CD4-positive, alpha-beta T cell treated with Interleukin-15 for 1 hour (primary cell): ENCODE measurements at places on chromosomes 16 and 17.
A peak's percentile ranks its signal among the peaks of the same experiment; 100 is the strongest.

- no peak for DNase-seq
These were observed 6.5 kb downstream of the TMEM204 start for GRCh38 chr16:1539720-1540555.

DNA sequence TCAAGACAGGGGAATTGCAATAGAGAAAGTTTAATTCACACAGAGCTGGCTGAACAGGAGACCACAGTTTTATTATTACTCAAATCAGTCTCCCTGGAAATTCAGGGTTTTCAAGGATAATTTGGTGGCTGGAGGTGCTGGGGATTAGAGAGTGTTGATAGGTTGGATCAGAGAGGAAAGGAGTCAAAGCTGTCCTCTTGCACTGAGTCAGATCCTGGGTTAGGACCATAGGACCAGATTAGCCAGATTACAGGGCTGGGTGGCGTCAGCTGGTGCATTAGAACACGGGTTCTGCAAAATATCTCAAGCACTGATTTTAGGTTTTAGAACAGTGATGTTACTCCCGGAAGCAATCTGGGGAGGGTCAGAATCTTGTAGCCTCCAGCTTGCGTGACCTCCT is 1.8 kb upstream of the NSMCE1 start:
- no peak for DNase-seq

- no peak for DNase-seq
These were observed 151.5 kb upstream of the TOM1L1 start for GRCh38 chr17:54749157-54749556.

DNA sequence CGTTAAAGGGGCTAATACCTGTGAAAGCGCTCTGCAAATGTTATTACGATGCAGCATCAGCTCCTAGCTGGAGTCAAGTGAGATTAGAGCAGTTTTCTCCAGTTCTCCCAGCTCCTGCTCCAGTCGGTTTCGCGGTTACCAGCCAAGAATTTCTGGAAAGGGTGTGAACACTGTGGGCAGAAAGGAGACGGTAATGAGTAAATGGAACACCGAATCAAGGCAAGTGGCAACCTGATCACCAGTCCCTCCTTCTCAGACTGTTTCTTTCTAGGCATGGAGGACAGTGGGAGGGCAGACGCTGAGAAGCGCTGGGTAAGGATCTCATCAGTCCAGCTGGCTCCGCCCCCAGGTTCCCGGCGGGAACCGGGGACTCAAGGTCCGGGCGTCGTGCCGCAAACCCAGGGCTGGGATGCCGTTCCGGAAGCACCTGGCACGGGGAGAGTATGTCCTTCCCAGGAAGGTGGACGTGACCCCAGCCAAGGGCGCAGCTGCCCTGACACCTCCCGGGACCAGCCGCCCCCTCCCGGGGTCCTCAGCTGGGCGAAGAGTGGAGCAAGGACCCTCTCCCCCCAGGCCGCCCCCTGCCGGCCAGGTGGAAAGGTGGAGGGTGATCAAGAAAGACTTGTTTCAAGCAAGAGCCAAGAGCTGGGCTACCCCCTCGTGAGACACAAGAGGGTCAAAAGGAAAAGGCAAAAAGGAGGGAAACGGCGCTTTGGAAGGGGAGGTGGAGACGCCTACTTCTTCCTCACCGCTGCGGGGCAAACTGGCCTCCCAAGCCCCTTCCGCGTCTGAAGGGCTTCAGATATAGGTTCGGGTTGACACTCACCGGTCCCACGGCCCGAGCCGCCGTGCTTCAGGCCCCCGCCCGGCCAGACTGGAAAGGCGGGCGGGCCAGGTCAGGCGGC is 481 bp downstream of the MYO19 start:
- peak; percentile 52 for DNase-seq

DNA sequence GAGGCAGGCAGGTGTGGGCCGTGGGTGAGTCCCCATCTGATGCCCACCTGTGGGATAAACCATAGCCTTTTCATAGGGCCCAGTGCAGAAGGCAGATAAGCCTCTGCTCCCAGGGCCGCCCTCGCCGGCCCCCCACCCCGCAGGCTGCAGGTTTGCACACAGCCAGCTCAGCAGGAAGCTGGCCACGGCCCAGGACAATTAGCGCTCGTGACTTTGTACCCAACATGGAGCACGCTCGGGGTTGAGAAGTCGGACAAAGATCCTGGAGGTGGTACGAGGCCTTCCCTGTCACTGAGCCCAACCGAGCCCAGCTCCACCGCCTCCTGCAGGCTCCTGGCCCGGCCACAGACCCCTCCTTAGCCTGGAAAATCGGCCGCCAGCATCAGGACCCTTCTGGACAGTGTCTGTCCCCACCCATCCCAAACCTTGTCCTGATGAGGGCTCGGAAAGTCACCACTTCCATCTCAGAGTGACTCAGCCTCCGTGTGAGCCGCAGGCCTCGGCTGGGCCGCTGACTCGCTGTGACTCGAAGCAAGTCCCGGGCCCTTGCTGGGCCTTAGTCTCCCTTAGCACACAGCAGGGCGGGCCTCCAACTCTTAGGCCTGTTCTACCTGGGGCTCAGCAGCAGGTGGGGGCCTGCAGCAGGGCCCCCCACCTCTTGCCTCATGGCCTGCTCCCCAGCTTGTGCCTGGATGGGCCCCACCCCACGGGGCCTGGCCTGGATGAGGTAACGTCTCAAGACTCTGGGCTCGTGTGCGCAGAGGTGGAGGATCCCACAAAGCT is 22.7 kb downstream of the FAM83G start:
- no peak for DNase-seq

- no peak for DNase-seq
These were observed 14.3 kb downstream of the TAT start for GRCh38 chr16:71562552-71562951.

GRCh38 chr16:85114909-85115567 is 2.8 kb upstream of the CIBAR2 start:
- DNase-seq, result peak; percentile 77

DNA sequence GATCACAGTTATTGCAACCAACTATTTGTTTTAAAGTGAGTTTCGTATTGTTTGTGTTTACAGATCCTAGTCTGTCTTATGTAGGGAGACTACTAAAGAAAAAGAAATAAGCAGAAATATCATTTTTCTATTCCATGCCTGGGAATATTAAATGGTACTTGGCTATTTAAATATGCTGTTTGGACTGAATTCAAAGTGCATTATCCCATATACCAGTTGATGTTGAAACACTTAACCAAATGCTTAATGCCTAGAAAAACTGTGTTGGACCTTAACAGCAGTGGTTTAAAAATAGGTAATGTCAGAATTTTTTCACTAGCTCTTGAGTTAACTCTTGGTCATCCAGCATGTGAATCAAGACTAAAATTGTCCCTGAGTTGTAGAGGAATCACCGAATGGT is 37.5 kb upstream of the TOM1L1 start:
- DNase-seq, result no peak

DNA sequence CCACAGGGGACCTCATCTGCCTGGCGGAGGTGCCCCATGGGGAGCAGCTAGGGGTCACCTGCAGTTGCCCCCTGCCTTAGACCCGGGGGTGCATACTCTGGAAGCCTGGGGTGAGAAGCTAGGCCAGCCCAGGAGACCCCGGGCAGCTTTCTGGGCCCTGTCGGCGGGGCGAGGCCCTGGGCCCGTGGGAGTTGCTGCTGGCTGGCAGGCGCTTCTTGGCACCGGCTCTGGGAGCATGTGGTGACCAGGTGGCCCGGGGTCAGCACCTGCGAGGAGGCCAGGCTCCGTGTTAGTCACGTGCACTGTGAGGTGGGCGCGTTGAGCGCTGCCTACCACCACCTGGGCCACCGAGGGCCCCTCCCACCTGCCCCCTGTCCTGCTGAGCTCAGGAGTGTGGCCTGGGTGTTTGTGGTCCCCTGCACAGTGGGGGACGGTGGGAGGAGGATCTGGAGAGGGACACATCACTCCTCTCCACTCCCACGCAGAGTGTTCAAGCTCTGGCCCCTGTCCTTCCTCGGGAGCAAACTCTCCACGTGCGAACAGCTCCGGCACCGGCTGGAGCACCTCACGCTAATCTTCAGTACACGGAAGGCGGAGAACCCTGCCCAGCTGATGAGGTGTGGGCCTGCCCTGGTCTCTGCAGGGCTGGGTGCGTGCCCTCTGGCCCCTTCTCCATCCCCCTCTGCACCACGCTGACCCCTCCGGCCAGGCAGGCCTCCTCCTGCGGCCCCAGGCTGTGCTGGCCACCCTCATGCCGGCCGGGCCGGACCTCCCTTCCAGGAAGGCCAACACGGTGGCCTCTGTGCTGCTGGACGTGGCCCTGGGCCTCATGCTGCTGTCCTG is 5.8 kb downstream of the PIGQ start:
- DNase-seq, result no peak

DNA sequence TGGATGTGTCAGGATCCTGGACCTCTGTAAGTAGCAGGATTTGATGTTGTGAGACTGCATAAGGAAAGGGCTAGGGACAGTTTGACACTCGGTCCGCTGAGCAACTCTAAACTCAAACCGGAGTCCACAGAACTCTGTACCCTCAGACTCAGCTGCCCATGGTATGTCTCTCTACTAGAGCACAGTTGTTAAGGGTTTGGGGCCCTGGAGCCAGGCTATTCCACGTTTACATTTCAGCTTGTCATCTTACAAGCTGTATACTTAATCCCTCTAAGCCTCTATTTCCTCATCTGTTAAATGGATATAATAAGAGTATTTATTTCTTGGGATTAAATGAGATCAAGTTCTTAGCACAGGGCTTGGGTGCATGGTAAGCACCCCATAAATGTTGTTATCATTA is 27.9 kb downstream of the HOXB1 start:
- DNase-seq, result no peak

- DNase-seq, result no peak
These were observed 3.8 kb upstream of the NSRP1 start for GRCh38 chr17:30112794-30113193.
